Ureter (tissue), 1 donor: ENCODE measurements at places on chromosomes 5 and 9. TPM values are rescaled to one million over a fixed set of nuclear protein-coding genes. Genes with fewer than 3 reads are reported as not detected.
A peak's percentile ranks its signal among the peaks of the same experiment; 100 is the strongest.

DNA sequence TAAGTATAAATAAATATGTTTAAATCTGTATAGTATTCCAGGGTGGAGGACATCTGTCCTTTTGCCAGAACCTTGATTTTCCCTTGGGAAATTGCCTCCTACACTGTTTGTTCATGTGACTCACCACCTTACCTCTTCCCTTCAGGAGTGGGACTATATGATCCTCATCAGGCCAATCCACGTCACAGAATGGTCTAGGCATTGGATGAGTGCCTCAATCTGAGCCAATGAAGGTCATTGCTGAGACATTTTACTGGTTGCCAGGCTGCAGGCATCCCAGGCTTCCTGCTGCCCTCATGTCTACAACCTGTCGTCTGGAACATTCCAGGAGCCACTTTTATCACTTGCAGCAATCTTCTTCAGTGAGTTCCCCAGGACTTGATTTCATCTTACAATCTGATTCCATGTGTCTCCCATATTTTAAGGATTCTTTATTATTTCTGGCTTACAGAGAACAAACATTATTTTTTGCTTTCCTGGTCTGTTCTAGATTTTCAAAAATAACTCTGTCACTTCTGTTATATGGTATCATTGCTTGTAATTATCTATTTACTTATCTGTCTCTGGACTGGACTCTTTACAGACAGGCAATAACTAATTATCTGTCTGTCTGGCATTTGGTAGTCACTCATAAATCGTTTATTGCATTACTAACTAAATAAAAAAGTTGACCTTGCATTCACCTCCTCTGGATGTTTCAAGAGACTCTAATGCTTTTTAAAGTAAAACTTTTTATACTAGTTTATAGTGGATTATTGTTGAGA lies 107.3 kb upstream of the APC start:
- no peak for DNase-seq

STRBP gene
- 29.8 TPM for total RNA-seq

DNA sequence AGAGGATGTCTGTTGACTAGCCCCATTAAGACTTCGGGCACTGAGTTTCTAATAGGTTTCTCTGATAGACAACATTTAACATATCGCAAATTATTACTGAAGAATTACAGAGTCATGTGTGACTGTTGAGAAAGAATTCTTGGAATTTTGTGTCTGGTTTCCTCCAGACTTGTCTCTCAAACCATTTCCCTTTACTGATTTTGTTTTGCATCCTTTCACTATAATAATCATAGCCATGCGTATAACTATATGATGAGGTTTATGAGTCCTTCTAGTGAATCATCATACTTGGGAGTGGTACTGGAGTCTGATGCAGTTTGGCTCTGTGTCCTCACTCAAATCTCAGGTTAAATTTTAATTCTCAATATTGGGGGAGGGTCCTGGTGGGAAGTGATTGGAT lies 27.0 kb downstream of the ZNF169 start:
- DNase-seq = no peak

SPINK6 gene
- not detected for total RNA-seq

RNF208 gene
- 6.5 TPM for total RNA-seq

- no peak for DNase-seq
Observed at GRCh38 chr9:6991418-6991817, 233.6 kb downstream of the KDM4C start.

DNA sequence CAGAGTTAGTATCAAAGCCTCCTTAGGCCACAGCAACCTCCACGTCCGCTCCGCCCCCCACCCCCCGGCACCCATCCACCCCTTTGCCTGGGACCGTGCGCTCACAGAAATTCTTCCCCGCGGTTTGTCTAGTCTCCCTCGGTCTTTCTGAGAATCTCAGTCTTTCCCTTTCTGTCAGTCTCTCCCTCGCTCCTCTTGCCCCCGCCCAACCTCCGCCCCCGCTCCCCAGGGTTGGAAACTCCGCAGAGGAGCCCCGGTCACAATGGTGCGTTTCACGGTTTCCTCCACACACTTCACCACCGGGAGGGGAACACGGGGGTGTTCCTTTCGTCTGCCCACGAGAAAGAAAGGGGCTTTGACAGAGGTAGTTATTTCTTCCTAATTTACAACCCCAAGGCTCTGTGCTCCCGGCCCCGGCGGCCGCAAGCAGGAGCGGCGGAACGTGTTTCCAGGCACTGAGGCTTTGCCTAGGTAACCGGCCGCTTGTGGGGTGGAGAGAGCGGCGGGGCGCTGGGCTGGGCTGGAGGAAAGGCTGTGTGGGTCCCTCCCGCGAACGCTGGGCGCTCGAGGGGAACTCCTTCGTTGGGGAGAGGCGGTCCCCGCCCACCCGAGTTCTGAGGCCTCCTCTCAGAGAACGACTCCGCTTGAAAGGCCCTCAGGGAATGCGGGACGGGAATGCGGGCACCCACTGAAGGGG lies 2.1 kb downstream of the NR4A3 start:
- peak; percentile 53 for DNase-seq

- DNase-seq = no peak
Observed at GRCh38 chr5:22277006-22277405, 576.1 kb downstream of the CDH12 start.
